Stimulated activated CD4-positive, alpha-beta T cell treated with anti-CD3 and anti-CD28 coated beads, Interleukin-1b, Interleukin-23, amount 100 ng/mL, for 1 hour (primary cell): ENCODE measurements at places on chromosomes 6 and 20.

DNA sequence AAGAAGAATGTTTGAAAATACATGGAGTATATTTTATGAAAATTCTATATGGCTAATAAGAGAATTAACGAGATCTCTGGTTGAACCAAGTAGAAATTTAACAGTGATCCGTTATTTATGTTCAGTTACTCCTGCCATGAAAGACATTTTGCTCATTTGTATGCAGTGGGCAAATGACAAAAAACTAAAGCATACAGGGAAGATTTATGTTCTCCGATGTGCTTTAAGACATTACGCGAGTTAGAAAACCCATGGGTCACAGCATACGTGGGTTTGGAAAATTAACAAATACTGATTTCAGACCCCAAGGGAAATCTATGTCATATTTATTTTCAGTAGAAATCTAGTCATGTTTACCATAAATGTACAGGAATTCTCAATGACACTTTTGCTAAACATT lies 90.1 kb downstream of the BMP5 start:
- DNase-seq: no peak

DNA sequence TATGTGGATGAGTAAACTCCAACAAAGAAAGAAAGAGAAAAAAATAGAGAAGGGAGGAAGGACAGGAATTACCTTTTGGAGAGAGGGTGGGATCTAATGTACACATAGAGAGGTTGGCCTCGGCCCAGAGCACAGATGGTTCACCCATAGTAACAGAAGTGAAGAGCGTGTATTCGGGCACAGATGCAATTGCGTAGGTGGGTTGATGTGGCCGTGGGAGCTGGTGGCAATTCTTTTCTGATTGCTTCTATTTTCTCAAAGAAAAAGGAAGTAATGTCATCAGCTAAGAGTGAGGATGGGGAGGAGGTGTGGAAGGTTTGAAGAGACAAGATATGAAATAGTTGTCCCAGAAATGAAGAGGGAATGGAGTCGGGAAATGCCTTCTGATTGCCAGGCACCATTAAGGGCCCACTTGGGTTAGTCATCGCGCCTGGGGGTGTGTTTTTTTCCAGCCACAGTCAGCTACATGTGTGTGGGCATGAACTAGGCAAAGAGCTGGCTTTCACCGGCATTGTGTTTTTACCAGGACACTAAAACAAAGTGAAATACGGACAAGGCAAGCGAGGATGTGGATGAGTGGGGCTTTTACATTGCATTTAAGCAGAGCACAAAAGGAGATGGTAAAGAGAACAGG lies 158.7 kb downstream of the SYNE1 start:
- no peak for DNase-seq

DNA sequence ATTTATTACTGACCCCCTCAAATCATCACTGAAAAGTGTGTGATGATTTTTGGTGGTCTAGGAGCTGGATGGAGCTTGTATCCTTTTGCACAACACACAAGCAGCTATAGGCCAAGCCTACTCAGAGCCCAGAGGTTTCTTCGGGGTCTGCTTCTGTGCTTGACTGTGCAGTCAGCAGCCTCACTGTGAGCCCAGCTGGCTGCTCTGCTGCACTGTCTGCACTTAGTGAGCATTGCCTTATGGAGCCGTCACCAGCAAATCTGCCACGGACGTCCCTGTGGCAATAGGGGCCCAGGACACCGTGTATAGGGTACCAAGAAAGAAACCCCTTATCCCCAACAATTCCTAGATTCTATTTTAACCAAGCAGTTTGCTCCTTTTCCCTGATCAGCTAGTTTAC lies 38.6 kb upstream of the GMPR start:
- DNase-seq: no peak

GRCh38 chr6:82364087-82365015 lies 734 bp downstream of the TPBG start:
- DNase-seq: no peak

GRCh38 chr6:28635547-28636158 lies 110.0 kb downstream of the GPX5 start:
- DNase-seq: no peak

GRCh38 chr6:89313006-89313405 lies 2.1 kb downstream of the GABRR2 start:
- no peak for DNase-seq

DNA sequence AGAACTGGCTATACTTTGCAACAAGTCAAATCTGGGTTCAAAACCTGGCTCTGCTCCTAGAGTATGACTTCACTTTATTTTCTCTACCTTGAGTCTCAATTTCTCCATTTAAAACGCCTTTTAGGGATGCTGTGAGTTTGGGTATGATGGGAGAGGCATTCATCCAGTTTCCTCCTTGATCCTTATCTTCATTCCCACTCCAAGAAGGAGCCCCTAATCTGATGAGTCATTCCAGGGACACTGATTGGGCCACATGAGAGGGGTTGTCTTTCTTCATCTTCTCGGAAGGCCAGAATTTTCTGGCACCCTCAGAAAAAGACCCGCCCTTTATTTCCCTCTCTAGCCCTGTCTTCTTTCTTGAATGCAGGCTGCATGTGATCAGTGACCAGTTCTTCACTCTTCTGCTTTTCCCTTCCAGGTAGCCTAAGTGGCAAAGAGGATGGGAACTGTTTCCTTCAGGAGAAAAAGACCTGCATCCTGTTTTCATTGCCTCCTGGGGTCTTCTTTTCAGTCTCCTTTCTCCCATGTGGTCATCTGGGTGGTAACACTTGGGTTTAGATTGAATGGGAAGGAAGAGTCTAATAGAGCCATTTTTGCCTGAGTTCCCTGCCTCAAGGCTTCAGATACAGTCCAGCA lies 32.1 kb upstream of the PNRC1 start:
- no peak for DNase-seq

DNA sequence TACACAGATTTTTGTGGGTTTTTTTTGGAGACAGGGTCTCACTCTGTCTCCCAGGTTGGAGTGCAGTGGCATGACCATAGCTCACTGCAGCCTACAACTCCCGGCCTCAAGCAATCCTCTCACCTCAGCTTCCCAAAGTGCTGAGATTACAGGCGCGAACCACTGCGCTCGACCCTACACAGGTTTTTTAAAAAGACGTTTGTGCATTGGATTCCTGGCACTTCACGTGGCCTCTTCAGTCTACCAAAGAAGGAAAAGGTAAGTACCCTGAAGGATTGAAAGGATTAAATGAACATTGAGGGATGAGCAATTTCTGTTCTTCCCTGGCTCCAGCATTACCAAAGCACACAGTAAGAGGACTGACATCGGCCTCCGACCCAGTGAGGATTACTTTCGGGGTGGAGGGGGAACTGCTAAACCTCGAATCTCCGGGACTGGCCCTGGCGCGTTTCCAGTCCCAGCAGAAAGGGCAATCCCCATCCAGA lies 556 bp upstream of the YWHAB start:
- no peak for DNase-seq

GRCh38 chr6:142322504-142323198 lies 20.8 kb downstream of the ADGRG6 start:
- no peak for DNase-seq

GRCh38 chr6:135922174-135922573 lies 70.7 kb downstream of the PDE7B start:
- DNase-seq: no peak

DNA sequence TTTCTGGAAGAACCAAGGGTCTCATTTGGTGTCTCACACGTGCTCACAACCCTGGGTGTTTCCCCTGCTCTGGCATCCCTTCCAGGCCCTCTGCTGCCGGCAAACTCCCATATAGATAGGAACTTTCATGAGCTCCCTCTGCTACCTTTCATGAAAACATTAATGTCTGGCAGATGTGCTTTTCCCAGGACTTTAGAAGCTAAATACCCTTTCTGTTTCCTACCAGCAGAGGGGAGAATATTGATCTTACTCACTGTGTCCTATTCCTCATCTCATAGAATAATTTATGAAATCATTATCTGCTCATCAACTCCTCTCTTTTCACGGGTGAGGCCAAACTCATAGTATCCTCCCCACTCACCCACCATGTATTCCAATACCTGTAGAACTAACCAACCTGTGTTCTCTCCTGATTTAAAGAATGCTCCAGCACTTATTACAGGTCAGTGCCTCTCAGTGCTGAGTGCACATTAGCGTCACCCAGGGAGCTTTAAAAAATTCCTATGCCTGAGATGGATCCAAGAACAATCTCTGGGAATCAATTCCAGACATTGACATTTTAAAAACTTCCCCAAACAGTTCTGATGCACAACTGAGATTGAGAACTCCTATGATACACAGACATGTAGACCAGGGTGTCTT lies 298.5 kb upstream of the JAG1 start:
- DNase-seq: no peak

DNA sequence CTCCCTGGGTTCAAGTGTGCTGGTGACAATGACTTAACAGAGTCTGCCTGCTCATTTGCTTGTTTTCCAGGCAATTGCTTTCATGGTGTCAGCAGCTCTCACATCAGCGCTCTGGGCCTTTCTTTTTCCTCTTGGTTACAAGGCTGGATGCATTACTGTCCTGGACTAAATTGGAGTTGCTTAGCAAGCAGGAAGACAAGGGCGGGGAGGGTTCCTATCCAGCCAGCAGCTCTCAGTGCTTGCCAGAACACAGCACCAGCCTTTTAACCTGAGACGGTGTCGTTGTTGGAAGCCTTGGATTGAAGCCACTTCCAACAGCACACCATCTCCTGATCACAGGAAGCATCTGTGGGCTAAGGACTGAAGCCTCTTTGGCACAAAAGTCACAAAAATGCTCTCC lies 606.9 kb downstream of the CDH26 start:
- no peak for DNase-seq

GRCh38 chr6:20853828-20854227 lies 319.6 kb downstream of the CDKAL1 start:
- DNase-seq: no peak

DNA sequence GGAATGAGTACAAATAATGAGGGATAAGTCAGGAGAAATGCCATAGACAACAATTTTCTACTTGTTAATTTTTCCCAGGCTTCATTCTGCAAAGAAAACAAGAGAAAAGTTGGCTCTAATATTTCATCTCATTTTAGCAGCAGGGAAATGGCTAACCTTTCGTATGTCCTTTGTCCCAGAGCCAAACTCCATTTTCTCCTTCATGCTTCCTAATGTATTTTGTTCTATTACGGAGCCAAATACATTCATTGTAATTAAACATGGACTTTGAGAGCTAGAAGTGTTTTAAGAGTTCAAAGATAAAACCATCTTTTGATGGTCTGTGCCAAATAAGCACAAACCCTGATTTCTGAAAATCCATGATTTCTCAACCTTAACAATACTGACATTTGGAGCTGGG lies 136.9 kb downstream of the PTCHD4 start:
- no peak for DNase-seq

DNA sequence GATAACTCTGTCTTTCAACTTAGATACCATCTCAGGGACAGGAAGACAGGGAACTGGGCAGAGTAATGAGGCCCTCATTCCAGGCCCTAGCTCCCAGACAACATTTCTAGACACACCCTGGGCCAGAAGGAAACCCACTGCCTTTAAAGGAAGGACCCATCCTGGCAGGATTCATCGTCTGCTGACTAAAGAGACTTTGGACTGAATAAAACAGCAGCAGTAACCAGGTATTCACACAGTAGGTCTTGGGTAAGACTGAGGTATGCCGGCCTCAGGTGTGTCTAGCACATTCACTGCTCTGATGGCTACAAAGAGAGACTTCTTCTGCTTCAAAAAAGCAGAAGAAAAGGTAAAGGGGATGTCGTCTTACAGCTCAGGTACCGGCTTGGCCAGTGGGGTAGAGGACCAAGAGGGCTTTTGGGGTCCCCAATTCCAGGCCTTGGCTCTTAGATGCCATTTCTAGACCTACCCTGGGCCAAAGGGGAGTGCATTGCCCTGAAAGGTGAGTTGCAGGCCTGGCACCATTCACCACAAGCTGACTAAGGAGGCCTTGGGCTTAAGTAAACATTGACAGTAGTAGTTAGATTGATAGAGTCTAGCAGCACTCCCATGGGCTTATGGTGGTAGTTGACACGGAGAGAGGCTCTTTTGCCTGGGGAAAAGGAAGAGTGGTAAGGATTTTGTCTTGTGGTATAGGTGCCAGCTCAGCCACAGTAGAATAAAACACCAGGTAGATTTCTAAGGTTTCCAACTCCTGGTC lies 13.4 kb downstream of the SNX14 start:
- DNase-seq: no peak

DNA sequence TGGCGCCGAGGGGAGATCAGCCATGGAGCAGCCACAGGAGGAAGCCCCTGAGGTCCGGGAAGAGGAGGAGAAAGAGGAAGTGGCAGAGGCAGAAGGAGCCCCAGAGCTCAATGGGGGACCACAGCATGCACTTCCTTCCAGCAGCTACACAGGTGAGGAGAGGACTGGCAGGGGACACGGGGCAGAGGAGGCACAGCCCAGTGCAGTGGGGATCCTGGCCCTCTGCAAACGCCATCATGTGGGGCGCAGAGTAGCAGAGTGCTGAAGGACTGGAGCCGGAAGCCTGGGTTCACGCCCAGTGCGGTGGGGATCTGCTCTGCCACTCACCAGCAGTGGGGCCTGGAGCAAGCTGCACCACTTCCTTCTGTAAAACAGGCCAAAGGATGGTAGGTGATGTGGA lies 41.1 kb upstream of the FANCE start:
- DNase-seq: no peak

DNA sequence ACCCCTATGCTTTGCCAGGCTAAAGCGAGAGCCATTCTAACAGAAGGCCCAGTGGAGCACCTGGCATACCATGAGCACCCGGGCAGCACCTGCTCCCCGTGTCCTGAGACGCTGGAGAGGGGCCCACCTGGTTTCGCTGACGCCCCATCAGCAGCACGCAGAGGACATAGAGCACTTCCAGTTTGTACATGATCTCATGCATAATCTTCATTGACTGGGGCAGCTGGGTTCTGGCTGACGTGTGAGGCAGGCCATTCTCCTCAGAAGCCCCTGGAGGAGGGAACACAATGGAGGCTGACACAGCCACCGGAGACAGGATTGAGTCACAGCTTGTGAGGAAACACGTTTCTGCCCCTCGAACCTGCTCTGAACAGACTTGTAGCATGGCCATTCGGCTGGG lies 65.4 kb downstream of the MYH7B start:
- no peak for DNase-seq
